Hematopoietic multipotent progenitor cell treated with erythropoietin and hydrocortisone succinate and interleukin-3 and kit ligand, for 8 days (in vitro differentiated cells): ENCODE measurements at places on chromosomes 2 and 18.
A peak's percentile ranks its signal among the peaks of the same experiment; 100 is the strongest.

GRCh38 chr2:173419506-173419905 is 64.8 kb downstream of the CDCA7 start:
- no peak for DNase-seq

GRCh38 chr2:236670235-236670620 is 100.6 kb downstream of the ACKR3 start:
- DNase-seq = no peak

DNA sequence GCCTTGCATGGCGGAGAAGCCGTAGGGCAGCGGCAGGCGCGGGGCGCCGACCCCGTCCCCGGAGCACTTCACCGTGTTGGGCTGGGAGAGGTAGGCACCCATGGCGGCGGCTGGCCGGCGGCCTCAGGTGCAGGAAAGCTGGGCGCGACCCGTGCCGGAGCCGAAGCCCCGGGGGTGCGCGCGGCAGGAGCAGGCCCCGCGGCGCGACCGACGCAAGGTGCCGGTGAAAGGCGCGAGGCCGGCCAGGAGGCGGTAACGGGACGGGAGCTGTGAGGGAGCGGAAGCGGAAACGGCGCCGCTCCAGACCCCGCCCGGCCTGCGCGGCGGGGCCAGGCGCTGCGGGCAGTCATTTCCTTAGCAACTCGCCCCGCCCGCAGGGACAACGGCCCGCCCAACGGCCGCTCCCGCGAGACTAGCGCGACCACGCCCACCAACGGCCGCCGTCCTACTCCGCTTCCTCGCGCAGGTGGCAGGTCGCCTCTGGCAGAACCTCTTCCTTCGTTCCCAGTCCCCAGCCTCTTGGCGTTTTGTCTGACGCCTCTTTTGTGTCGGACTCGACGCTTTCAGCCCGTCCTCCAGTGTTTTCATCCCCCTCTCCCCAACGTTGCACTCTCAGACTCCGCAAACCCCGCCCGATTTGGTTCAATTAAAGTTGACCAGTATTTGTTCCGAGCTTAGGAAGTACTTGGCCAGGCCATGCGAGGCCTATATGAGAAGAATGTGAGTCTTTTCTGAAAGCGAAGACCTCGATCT is at the start of gene PPM1G:
Gene PPM1G (minus strand): TSS at position 271 of the 753 bp plus-strand sequence. CDS start 169 bp downstream, at position 102.
- peak; percentile 93 for DNase-seq

GRCh38 chr2:98463988-98464771 is 19.5 kb downstream of the INPP4A start:
- DNase-seq = peak; percentile 86

GRCh38 chr2:205967391-205968075 is 118.4 kb downstream of the INO80D start:
- DNase-seq = no peak

GRCh38 chr18:59344996-59345395 is 14.1 kb downstream of the LMAN1 start:
- DNase-seq = no peak

DNA sequence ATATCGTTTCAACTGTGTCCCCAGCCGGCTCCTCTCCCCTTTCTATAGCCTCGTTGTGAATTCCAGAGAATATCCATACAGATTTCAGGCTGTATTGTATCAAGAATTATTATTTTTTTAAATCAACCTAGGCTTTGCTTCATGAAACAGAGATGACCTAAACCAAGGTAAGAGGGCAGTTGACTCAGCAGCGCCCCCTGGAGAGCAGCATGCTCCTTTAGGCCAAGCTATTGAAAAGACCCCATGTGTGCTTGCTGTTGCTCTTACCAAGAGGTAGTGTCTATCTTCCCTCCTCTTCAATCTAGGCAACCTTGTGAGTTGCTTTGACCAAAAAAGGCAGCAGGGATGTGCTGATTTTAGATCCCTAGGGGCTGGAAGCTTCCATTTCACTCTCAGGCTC is 426.7 kb upstream of the SMIM21 start:
- DNase-seq = peak; percentile 3

- DNase-seq = no peak
Measured at GRCh38 chr2:16293871-16294270, 353.5 kb downstream of the MYCN start.

DNA sequence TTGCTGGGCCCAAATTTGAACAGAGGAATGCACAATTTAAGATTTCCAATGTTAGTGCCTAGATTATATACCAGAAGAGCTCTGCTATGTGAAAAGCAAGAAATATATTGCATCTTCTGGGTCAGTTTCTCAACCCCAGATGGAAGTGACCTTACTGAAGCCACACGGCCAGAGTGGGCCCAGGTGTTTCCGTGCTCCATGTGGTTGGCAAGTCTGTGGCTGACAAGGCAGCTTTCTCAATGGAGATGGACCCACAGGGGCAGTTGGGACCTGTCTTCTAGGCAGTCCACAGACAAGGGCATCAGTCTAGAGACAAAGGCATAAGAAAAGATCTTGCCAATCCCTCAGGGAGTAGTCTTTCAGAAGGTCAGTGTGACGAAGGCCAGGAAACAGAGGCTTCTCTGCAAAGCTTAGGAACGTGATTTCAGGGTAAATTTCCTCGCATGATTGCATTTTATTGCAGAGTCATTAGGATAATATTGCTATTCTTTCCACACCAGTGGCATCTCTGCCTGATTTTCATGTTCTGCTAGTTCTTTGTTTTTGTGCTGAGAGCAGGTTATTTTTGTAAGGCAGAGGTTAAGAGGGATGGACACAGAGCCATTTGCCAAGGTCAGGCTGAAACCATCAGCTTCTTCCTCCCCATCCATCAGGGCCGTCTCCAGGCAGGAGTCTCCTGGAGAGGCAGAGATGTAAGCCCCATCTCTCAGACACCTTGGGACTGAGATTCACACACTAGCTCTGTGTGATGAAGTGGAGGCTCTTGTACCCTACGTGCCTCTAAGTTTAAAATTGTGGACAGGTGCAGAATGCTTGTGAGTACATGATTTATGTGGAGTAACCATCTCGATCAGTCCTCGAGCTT is 202.1 kb downstream of the ANKRD30B start:
- no peak for DNase-seq

GRCh38 chr2:199950396-199950795 is 4.9 kb downstream of the TYW5 start:
- DNase-seq = no peak

- DNase-seq = no peak
Measured at GRCh38 chr2:16653083-16653375, 12.6 kb downstream of the CYRIA start.

DNA sequence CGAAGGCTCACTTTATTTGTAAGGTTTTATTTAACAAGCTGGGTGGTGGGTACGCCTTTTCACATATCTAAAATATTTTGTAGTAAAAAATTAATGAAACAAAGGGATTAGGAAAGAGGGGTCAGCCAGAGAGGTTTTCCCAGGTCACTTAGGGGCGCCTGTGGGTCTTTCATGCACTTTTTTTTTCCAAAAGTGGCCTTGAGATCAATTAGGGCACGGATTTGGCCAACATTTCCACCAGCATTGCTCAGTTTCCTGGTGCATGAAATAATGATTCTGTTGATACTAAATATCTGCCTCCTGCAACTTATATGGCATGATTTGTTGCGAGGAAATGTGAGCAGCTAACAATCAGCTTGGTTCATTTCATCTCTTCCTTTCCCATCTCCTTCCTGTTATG is 67.6 kb upstream of the ZCCHC2 start:
- DNase-seq = no peak

- no peak for DNase-seq
Measured at GRCh38 chr2:196934672-196935071, 8.2 kb upstream of the PGAP1 start.

DNA sequence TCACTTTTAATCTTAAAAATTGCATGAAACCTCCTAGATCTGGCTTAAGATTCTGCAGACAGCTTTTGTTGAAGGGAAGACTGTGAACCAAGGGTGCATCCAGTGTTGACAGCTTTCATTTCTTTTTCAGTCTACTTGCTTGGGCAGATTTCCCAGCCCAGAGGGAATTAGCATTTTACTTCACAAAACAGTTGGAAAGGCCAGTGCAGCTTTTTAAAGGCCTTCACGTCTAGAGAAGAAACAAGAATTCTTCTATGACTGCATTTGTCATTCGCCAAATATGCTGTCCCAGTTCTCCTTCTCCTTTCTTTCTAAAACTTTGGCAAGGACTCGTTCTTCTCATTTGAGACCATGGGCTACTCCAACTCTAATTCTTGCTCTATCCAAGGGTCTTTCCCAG is 17.4 kb downstream of the NTSR2 start:
- DNase-seq = no peak

GRCh38 chr2:45441571-45441970 is 169.5 kb downstream of the SRBD1 start:
- no peak for DNase-seq

GRCh38 chr2:145710303-145710702 is 1190.4 kb upstream of the ZEB2 start:
- no peak for DNase-seq

GRCh38 chr2:232593982-232594381 is 39.4 kb upstream of the EFHD1 start:
- DNase-seq = no peak

GRCh38 chr2:111168528-111169239 is 48.0 kb downstream of the BCL2L11 start:
- peak; percentile 90 for DNase-seq

DNA sequence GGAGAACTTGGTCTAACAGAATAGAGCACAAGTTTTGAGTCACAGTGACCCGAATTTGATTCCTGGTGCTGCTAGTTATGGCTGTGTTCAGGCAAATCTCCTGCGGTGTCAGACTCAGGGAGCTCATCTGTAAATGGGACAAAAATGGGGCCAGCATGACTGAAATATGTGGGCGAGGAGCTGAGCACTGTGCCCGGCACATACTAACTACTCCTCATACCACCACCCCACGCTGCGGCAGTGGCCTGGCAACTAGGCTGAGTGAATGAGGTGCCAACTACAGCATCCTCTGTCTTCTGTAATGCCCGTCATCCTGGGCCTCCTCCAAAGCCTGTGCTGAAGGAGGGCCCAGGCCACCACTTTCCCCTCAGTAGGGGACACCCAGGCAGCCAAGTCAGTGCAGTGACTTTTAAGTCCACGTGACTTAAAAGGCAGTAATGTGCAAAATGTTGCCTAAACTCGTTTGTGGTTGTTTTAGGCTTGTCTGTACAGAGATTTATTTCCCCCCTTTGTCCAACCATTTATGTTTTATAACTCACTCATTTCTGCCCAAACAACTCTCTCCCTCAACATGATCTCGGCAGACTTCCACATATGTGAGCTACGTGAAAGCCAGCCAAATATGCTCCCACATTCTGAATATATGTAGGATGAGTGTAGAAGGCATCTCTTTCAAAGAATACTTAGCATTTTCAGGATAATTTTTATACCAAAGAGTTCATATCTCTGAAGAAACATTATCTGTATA is 773.7 kb downstream of the TSN start:
- DNase-seq = no peak

DNA sequence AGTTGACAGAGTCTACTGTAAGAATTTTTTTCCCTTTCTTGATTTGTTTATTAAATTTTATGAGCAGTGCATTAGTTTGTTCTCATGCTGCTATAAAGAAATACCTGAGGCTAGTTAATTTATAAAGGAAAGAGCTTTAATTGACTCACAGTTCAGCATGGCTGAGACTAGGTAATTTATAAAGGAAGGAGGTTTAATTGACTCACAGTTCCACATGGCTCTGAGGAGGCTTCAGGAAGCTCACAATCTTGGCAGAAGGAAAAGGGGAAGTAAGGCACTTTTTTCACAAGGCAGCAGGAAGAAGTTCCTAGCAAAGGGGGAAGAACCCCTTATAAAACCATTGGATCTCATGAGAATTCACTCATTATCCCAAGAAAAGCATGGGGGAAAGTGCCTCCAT is 191.4 kb upstream of the VRK2 start:
- DNase-seq = no peak

DNA sequence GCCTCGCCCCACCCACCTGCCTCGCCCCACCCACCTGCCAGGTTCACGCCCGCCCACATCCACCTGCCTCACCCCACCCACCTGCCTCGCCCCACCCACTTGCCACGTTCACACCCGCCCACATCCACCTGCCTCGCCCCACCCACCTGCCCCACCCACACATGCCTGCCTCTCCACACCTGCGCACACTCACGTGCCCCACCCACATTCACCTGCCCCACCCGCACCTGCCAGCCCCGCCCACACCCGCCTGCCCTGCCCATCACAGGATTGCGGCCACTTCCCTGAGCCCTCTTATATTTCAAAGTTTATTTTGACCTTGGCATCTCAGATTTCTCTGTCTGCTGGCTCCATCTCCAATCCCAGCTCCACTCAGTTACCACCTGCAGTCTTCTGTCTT is 217.5 kb upstream of the SOX11 start:
- DNase-seq = no peak

GRCh38 chr18:60027397-60027796 is 127.6 kb downstream of the PMAIP1 start:
- no peak for DNase-seq

GRCh38 chr2:171086352-171087290 is 74.1 kb downstream of the TLK1 start:
- peak; percentile 75 for DNase-seq

- no peak for DNase-seq
Measured at GRCh38 chr18:77167251-77167650, 34.7 kb upstream of the MBP start.

DNA sequence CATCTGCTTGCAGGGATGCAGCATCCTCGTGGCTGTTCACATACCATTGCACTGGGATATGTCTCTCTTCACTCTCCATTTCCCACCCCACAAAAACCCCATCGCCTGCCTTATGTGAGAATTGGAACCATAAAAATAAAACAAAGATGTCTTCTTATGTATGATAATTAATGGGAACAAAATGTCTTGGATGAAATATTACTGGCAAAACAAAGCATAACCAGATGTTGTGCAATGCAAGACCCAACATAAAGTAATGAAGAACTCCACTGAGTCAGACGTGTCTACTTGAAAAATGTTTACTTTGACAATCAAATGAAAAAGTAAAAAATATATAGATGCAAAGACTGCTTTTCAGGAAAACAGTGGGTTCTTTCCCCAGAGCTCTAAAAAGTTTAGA is 611.3 kb upstream of the SYT4 start:
- no peak for DNase-seq

DNA sequence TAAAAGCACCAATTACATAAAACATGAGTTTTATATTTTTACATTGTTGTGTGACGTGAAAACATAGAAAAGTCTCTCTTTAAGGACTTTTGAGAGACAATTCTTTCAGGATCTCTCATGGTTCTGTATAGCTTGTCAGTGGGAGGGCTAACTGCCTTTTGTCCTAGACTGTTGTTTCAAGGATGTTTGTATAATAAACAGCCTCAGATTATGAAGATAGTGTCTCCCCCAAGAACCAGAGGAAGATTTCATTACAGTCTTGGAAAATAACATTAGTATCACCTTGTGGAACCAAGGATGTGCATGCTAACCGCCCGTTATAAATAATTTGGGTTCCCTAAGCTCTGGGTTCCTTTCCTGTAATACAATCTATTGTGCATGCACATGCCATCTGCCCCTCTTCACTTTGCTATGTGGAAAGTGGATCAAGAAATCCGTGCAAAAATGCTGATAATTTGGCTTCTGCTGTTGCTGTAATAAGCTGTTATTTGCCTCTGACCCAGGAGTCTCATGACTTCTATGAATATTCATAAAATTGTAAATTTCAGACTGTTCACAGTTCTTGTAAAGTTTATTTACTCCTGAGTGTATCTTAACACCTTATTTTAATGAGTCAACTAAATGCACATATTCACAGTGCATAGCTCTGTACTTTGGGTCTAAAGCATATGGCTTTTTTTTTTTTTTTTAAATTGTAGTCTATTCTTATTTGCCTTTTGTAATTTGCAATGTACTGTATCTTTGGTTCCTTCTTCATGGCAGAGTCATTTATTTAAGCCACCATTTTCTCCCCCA is 265.5 kb downstream of the PTH2R start:
- DNase-seq = no peak

- no peak for DNase-seq
Measured at GRCh38 chr2:229815858-229816257, 101.5 kb upstream of the DNER start.

GRCh38 chr2:41998186-41999127 is 49.4 kb upstream of the PKDCC start:
- no peak for DNase-seq
